Naive thymus-derived CD8-positive, alpha-beta T cell (primary cell): ENCODE measurements at places on chromosomes 6 and 20.

- no peak for DNase-seq
These were observed 91.9 kb downstream of the TNFAIP3 start for GRCh38 chr6:137958811-137959565.

- no peak for DNase-seq
These were observed 11.7 kb upstream of the FRK start for GRCh38 chr6:116072368-116072767.

- no peak for DNase-seq
These were observed 222.9 kb downstream of the UBE3D start for GRCh38 chr6:82842721-82843120.

DNA sequence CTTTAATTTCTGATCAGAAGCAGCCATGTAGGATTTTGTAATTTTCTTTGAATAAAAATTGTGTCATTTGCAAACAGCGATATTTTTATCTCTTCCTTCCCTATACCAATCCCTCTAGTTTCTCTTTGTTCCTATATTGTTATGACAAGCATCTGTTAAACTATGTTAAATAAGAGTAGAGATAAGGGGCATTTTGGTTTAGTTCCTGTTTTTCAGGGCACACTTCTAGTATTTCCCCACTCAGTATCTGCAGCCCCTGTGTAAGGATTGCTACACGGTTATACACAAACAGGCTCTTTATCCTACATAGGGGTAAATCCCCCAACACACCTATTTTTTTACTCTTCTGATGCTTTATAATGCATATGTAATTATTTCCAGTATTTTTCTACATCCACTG is 42.1 kb downstream of the TRERF1 start:
- no peak for DNase-seq

DNA sequence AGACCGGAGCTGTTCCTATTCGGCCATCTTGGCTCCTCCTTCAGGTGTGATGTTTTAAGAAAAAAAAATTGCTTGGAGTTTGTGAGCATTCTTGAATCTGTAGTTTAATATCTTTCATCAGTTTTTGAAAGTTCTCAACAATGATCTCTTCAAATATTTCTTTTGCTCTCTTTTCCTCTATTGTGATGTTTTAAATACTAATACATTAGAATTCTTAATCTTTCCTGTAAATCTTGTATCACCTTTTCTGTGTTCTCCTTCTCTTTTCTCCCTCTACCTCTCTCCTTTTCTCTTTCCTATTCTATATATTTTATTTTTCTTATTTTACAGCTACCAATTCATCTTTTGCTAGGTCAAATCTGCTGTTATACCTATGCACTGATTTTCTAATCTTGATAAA is 212.3 kb downstream of the RPS12 start:
- no peak for DNase-seq

- no peak for DNase-seq
These were observed 758 bp downstream of the SMIM28 start for GRCh38 chr6:138378463-138378862.

GRCh38 chr20:55800552-55801245 is 204.6 kb downstream of the CBLN4 start:
- DNase-seq: no peak
